ENCODE measurements at places on chromosomes 2 and 18. TPM values are rescaled to one million over a fixed set of nuclear protein-coding genes. Genes with fewer than 3 reads are reported as not detected.

PUS10 gene
- total RNA-seq = 5.0 TPM

FOXI3 gene
- total RNA-seq = not detected

CTIF gene
- 24.4 TPM for total RNA-seq

ANKRD53 gene
- total RNA-seq = 1.3 TPM

DNAJC10 gene
- total RNA-seq = 76.4 TPM

KCNK3 gene
- 2.9 TPM for total RNA-seq

DSG4 gene
- not detected for total RNA-seq

RRM2 gene
- total RNA-seq = 20.7 TPM

ASAP2 gene
- total RNA-seq = 12.8 TPM

C18orf54 gene
- total RNA-seq = 2.5 TPM

ZNF521 gene
- total RNA-seq = 442 TPM

FHL2 gene
- total RNA-seq = 586 TPM

ACTG2 gene
- 0.42 TPM for total RNA-seq

LRATD1 gene
- total RNA-seq = 1.5 TPM

PELI1 gene
- 10.4 TPM for total RNA-seq

ZAP70 gene
- 2.7 TPM for total RNA-seq

POTEC gene
- total RNA-seq = not detected

SLC9A4 gene
- not detected for total RNA-seq

COL3A1 gene
- total RNA-seq = 216 TPM

UGT1A7 gene
- not detected for total RNA-seq

OTOS gene
- total RNA-seq = not detected

TFCP2L1 gene
- not detected for total RNA-seq

TRABD2A gene
- not detected for total RNA-seq

UGT1A4 gene
- not detected for total RNA-seq

KIF5C gene
- total RNA-seq = 3.0 TPM

SCYGR6 gene
- total RNA-seq = not detected

METTL8 gene
- 15.5 TPM for total RNA-seq

GKN1 gene
- not detected for total RNA-seq

MC5R gene
- total RNA-seq = not detected

C2orf80 gene
- not detected for total RNA-seq

INHBB gene
- total RNA-seq = not detected

CRYBA2 gene
- not detected for total RNA-seq

NFATC1 gene
- 10.8 TPM for total RNA-seq

PROM2 gene
- total RNA-seq = 16.0 TPM

PDCD1 gene
- not detected for total RNA-seq

SERPINB12 gene
- not detected for total RNA-seq

MYL1 gene
- total RNA-seq = not detected

LRP1B gene
- total RNA-seq = 2.4 TPM

TLX2 gene
- total RNA-seq = not detected

ABCG8 gene
- total RNA-seq = not detected

SERPINB3 gene
- total RNA-seq = not detected

NLRC4 gene
- not detected for total RNA-seq

SPHKAP gene
- 74.7 TPM for total RNA-seq

HOXD13 gene
- total RNA-seq = not detected

ABCG5 gene
- total RNA-seq = not detected

TEX44 gene
- not detected for total RNA-seq

MC2R gene
- not detected for total RNA-seq

CPLX4 gene
- not detected for total RNA-seq

MTHFD2 gene
- total RNA-seq = 21.2 TPM

FTCDNL1 gene
- total RNA-seq = 3.2 TPM

SERPINB7 gene
- total RNA-seq = not detected

CCNT2 gene
- total RNA-seq = 24.9 TPM

IL1F10 gene
- not detected for total RNA-seq

PLGLB2 gene
- 0.92 TPM for total RNA-seq

IL37 gene
- not detected for total RNA-seq

RFTN2 gene
- 8.3 TPM for total RNA-seq

CAPN14 gene
- total RNA-seq = 0.21 TPM

CABYR gene
- 0.99 TPM for total RNA-seq
